ENCODE measurements at places on chromosomes 6 and 20. TPM values are rescaled to one million over a fixed set of nuclear protein-coding genes. Genes with fewer than 3 reads are reported as not detected.

DNA sequence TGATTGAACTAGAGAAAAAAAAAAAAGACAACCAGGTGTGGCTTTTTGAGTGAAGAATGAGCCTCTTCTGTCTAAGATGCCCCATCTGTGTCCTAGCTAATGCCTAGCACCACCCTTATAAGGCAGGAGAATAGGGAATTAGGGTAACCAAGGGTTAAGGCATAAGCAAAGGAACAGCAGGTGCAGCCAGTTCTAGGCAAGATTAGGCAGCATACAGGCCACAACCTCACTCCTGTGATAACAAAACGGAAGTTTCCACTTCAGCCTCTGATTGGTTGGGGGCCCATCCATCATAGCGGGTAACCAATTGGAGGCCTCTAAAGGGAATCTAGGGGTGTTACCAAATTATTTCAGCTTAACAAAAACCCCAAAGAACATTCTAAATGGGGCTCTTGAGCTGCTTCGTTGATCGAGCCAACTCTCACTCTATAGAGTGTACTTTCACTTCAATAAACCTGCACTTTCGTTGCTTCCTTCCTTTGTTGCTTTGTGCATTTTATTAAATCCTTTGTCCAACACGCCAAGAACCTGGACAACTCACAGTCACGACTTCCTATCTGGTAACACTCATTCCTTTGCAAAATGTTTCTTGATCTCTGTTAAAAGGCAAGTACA, 61.9 kb upstream of the TAGAP start:
- no peak for DNase-seq

GRCh38 chr6:96898241-96898851, 655 bp upstream of the NDUFAF4 start:
- DNase-seq, result no peak

DNA sequence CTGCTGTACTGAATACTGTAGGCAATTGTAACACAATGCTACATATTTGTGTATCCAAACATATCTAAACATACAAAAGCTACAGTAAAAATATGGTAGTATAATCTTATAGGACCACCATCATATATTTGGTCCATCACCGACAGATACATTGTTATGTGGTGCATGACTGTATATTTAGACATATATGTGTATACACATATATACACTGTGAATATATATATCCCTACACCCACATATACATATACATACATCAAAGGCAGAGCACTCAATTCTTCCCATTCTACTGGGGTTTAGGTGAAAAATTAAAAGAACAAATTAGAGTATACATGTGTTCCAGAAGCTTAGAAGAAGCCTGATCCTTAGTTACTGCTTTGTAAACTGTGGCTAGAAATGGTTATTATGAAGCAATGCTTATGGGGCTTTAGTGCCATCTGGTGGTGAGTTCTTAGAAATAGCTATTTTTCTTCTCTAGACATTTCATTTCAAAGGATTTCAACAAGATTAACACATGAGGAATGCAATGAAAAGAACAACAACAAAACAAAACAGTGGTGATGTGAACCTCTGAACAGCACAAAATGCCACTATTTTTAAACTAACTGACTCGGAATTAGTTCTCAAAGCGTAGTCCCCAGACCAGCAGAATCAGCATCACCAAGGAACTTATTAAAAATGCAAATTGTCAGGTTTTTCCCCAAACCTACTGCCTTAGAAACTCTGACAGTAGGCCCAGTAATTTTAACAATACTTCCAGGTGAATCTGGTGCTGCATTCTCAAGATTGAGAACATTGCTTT, 38.0 kb downstream of the PKHD1 start:
- no peak for DNase-seq

GRCh38 chr6:17527076-17527475, 73.0 kb upstream of the FAM8A1 start:
- no peak for DNase-seq

DNA sequence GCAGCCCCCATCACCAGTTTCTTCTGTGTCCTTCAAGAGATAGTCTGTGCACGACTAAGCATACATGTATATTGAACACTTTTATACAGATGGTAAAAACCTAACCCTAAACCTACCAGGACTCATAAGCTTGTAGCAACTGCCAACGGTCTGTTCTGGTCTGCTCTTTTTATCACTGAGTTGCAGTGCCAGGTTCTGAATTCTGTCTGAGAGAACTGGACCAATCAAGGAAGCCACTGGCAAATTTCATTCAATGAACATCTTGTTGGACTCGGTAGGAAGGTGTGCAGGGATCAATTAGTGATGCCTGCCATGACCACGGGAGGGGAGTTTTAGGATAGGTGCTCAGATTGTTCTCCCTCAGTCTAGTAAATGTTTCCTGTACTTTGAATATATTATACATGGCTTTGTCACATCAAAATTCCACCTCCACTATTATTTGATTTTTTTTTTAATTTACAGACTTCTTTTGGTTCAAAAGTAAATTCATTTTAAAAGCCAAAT, 146.8 kb downstream of the EYA2 start:
- no peak for DNase-seq

Gene BACH2
- total RNA-seq, result 6.1 TPM

Gene COL21A1
- total RNA-seq, result 52.6 TPM

Gene THBS2
- total RNA-seq, result 817 TPM

Gene ANKRD66
- total RNA-seq, result not detected

Measured in thoracic aorta (tissue), 2 donors.